Lung (tissue), 17 donors: ENCODE measurements at places on chromosomes 1 and 21. TPM values are rescaled to one million over a fixed set of nuclear protein-coding genes. Genes with fewer than 3 reads are reported as not detected.

Gene FTCD
- 0.26 TPM for total RNA-seq

Gene FCRL6
- total RNA-seq = 0.64 TPM

Gene BATF3
- total RNA-seq = 12.0 TPM

GRCh38 chr1:66438062-66438461 is 95.9 kb upstream of the SGIP1 start:
- H3K27ac ChIP-seq = no peak overlapping the region
- no peaks in the 10 kb centered on the region for H3K36me3 ChIP-seq
- H3K4me3 ChIP-seq = no peak overlapping the region
- no peaks in the 10 kb centered on the region for H3K4me1 ChIP-seq

- H3K27ac ChIP-seq = no peak overlapping the region
- H3K4me3 ChIP-seq = no peak overlapping the region
- no peaks in the 10 kb centered on the region for H3K27me3 ChIP-seq
- DNase-seq = no peak
Measured at GRCh38 chr21:23394458-23394857, 2212.8 kb downstream of the MRPL39 start.

DNA sequence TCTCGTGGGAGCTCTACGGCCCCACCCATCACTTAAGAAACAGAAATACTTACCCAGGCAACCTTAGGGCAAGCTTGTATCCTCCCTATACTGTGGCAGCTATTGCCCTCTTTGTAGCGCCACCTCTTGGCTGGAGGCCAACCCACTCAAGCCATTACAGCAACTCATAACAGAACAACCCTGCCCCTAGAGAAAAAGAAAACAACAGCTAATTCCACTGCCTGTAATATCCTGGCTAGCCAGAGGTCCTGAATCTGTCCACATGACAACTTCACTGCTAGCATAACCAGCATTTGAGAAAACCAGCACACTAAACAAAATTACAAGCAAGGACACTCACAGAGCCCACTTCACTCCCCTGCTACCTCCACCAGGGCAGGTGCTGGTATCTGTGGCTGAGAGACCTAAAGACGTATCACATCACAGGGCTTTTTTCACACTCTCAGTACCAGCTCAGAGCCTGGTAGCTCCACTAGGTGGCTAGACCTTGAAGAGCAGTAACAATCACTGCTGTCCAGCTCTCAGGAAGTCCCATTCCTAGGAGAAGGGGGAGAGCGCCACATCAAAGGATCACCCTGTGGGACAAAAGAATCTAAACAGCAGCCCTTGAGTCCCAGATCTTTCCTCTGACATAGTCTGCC is 14.5 kb upstream of the MX1 start:
- no peak for DNase-seq
- H3K27me3 ChIP-seq = no peaks in the 10 kb centered on the region
- no peak overlapping the region for H3K4me3 ChIP-seq
- H3K4me1 ChIP-seq = no peaks in the 10 kb centered on the region

DNA sequence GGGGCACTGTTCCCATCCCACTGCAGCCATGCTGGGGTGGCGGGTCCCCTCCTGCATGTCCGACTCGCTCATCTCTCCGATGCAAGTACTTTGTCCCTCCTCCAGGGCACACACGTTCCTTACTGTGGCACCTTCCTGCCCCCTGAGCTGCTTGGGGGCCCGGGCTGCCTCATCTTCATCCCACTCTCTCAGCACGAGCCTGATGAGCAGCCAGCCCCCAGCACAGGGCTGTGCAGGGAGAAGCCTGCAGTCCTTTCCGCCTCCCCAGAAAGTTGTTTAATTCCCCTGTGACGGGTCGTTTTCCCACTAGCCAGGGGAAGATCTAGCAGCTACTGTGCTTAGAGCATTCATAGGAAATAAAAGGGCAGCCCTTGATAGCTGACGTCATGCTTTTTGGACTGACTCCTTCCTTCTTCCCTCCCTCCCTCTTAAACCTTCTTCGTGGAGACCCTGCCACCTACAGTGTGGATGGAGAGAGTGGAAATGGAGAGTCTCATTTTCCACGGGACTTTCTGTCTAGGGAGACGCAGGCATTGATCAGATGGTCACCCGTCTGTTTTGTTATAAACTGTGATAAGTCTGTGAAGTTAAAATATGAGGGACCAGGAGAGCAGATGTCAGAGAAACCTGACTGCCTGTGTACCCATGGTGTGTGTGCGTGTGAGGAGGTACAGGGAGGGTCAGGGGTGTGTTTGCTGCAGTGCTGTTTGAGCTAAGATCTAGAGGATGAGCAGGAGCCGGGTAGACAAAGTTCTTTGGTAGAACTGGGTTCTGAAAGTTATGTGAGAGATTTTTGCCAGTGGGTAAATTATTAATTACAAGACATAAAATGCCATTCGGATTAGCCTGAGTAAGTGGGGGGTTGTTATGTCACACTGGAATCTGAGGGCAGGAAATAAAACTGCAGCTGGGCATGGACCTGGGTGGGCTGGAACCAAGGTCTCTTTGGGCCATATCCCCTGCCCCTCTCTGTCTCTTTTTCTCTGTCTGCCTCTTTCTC is 34.3 kb downstream of the GPR137B start:
- DNase-seq = no peak
- H3K4me1 ChIP-seq = peaks cover 12% of the 10 kb centered on the region
- H3K36me3 ChIP-seq = peaks cover 4% of the 10 kb centered on the region
- H3K4me3 ChIP-seq = no peak overlapping the region

DNA sequence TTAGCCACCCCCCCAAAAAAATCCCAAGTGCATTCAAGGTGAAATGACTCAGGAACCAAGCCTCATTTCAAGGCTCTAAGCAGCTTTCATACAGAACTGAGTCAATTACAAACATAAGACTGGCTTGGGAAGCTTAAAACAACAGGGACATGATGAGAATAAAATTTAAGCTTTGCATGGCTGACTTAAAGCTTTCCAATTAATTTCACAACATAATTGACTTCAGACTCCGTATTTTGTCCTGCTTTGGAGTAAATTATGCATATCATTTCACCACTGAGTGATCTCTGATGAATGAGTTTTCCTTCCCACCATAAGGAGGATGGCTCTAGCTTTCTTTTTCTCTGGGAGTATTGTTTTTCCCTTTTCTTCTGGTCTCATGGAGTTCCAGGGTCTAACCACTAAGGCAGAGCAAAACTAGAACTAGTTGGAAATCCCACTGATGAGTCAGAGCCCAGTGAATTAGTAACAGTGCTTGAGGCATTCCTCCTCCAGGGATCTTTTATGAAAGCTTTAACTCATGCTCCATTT is 72.8 kb downstream of the XCL2 start:
- H3K4me3 ChIP-seq = no peak overlapping the region
- DNase-seq = no peak
- no peaks in the 10 kb centered on the region for H3K4me1 ChIP-seq
- no peaks in the 10 kb centered on the region for H3K27me3 ChIP-seq
- H3K36me3 ChIP-seq = no peaks in the 10 kb centered on the region
